NCI-H1092 (cell line): ENCODE measurements at places on chromosomes 12 and 14.

GRCh38 chr14:66628636-66629035, 120.7 kb downstream of the GPHN start:
- DNase-seq: no peak

GRCh38 chr12:96187956-96188355, 6.2 kb upstream of the ELK3 start:
- no peak for DNase-seq

DNA sequence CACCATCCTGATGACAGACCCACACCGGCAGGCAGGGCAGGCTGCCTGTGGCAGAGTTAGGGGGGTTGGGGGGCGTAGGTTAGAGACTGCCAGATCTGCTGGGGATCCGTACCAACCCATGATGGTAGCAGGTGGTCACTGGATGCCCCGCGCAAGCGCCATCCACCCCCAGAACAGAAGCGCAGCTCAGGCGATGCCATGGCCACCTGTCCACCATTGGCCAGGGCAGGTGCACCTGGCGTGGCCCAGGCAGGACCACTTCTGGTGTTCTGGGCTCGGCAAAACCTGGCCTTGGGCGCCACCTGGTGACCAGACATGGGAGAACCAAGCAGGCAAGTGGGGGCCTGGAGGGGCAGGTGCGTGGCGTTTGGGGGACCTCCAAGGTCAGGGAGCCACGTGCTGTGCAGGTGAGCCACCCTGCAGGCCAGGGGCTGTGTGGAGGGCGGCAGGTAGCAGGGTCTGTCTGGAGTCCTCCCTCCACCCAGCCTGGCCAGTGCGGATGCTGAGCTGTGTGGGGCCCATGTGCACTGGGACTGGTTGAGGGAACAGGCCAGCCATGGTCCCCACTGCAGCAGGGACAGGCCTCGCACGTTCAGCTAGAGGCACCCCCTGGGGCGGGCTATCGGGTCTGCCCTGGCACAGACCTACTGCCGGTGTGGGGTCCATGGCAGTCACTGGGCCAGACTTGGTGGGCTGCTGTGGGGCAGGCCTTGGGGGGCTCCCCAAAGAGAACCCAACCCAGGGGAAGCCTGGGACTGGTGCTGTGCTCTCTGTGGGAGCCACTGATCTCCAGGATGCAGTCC, 15.6 kb downstream of the BAG5 start:
- DNase-seq: peak; percentile 64

GRCh38 chr14:58873228-58873953, 235.6 kb downstream of the DACT1 start:
- DNase-seq: no peak

DNA sequence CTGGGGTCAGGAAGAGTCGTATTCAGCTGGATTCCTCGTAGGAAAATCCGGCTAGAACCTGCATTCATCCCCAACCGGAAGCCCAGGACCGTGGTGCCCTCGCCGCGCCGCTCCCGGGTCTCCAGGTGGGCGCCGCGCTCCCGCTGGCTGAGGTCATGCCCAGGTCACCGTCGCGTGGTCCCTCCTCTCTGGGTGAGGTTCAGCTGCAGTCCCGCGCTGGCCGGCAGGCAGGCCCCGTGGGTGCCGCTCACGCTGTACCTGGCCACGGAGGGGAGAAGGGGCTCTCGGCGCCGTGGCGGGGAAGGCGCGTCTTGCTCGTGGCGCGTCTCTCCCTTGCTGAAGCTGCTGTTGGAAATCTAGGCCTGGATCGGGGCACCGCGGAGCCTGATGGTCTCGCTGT, 44.5 kb downstream of the LRTM2 start:
- DNase-seq: no peak

GRCh38 chr12:32025906-32026305, 66.7 kb downstream of the RESF1 start:
- no peak for DNase-seq
